ENCODE measurements at places on chromosomes 16 and 17.

GRCh38 chr16:29805232-29806098 lies 864 bp upstream of the MAZ start:
- DNase-seq = peak; percentile 98

GRCh38 chr17:67837965-67838364 lies 12.7 kb downstream of the BPTF start:
- DNase-seq = no peak

- no peak for DNase-seq
Measured at GRCh38 chr17:49764559-49765180, 739 bp upstream of the FAM117A start.

- DNase-seq = no peak
Measured at GRCh38 chr17:40922239-40922638, 15.2 kb downstream of the KRT23 start.

- peak; percentile 24 for DNase-seq
Measured at GRCh38 chr16:8963010-8963820, 491 bp downstream of the USP7 start.

DNA sequence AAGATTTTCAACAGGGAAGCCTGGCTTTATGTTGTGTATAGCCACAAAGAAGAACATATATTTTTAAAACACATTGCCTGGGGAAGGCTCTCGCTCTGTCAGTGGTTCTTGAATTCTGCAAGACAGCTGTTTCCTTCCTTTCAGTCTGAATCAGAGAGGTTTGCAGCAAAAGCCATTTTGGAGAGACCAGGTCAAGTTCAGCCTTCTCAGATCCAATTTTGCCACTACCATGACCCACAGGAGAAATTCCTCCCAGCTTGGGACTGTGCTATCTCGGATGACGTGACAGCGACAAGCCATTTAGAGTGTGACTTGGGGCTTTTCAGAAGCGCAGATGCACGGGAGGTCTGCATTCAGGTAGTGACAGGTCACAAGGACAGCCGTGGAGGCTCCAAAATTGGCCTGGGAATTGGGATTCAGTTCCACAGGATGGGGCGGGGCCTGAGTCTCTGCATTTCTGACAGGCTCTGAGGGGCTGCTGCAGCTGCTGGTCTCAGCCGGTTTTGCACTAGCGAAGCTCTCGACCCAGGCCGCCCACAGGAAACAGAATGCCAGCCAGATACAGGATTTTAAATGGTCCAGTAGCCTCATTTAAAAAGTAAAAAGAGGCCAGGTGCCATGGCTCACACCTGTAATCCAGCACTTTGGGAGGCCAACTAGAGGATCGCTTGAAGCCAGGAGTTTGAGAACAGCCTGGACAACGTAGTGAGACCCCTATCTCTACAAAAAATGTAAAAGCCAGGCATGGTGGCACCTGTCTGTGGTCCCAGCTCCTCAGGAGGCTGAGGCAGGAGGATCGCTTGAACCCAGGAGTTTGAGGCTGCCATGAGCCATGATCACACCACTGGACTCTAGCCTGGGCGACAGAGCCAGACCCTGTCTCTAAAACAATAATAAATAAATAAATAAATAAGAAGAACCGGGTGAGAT lies 196.6 kb upstream of the CIBAR2 start:
- no peak for DNase-seq

GRCh38 chr16:85008271-85008670 lies 3.1 kb downstream of the ZDHHC7 start:
- DNase-seq = no peak

- no peak for DNase-seq
Measured at GRCh38 chr17:3799181-3799945, 1.6 kb downstream of the ITGAE start.

DNA sequence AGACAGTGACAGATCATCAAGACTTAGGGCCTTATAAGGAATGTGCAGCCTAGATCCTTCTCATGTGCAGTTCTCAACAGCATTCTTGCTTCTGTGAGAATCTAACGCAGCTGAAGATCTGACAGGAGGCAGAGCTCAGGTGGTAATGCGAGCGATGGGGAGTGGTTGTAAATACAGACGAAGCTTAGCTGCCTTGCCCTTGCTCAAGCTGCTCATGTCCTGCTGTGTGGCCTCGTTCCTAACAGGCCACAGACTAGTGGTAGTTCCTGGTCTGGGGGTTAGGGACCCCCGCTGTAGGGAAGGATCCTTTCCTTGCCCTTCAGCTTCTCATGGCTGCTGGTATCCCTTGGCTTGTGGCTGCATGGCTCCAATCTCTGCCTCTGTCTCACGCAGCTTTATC lies 10.3 kb upstream of the NTN1 start:
- DNase-seq = no peak

DNA sequence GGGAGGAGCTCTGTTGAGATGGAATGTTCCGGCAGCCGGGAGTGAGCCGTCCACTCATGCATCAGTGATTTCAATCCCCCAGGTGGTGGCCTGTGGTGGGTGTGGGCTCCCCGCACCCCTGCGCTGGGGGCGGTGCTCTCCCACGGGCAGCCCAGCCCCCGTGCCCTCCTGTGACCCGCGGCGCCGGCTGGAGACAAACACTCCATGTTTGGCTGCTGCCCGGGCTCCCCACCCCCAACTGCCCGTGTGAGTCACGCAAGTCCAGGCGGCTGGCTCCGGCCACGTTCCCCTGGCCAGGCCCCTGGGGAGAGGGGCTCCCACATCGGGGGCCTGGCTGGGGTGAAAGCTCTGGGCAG lies 29.4 kb downstream of the CACNA1H start:
- no peak for DNase-seq

- DNase-seq = peak; percentile 75
Measured at GRCh38 chr17:80847496-80848230, 144.0 kb upstream of the CHMP6 start.

GRCh38 chr17:30422171-30422570 lies 43.4 kb downstream of the CPD start:
- no peak for DNase-seq

GRCh38 chr17:42706732-42707131 lies 24.4 kb downstream of the CNTNAP1 start:
- DNase-seq = peak; percentile 65

GRCh38 chr17:29929006-29929532 lies 959 bp downstream of the SSH2 start:
- peak; percentile 43 for DNase-seq

DNA sequence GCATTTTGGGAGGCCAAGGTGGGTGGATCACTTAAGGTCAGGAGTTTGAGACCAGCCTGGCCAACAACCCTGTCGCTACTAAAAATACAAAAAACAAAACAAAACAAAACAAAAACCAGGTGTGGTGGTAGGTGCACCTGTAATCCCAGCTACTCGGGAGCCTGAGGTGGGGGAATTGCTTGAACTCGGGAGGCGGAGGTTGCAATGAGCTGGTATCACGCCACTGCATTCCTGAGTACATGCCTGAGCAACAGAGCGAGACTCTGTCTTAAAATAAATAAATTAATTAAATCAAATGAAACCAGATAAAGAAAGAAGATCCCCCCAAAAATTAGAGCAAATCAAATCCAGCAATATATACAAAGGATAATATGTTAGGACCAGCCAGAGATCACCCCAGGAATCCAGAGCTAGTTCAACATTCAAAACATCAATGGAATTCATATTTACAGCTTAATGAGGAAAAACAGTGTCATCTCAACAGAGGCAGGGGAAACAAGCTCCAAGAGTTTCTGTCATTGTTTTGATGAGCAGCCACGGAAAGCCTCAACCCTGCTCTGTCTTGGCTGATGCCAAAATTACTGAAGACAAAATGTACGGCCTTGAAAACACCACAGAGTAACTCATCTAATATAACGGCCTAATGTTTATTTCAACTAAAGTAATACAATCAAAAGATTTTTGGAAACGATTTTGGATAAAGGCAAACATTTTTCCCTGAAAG lies 3.7 kb downstream of the PEMT start:
- no peak for DNase-seq

GRCh38 chr17:50318501-50319285 lies 27.2 kb upstream of the XYLT2 start:
- no peak for DNase-seq

GRCh38 chr16:53664724-53665345 lies 38.8 kb downstream of the RPGRIP1L start:
- peak; percentile 26 for DNase-seq

- DNase-seq = no peak
Measured at GRCh38 chr16:86210403-86211193, 299.7 kb upstream of the FOXF1 start.

GRCh38 chr17:17970699-17971430 lies 1.3 kb downstream of the TOM1L2 start:
- no peak for DNase-seq

GRCh38 chr17:49488612-49489011 lies 6.5 kb upstream of the NGFR start:
- DNase-seq = no peak

DNA sequence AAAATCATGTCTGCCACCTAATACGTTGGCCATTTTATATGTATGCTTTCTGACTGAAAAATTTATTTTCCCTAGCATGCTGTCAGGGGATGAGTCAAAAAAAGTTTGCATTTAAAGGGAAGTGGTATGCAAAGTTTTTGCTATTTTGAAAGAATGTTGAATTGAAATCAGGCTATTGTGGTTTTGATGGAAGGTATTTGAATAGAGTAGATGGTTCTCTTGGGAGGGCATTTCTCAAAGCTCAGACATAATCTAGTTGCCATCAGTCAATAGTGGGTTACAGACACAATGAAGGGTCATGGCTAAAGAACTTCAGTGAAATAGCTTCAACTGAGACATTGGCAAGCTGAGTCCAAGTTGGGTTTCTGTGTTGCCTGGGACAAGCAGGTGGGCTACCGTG lies 102.4 kb downstream of the MAP2K6 start:
- DNase-seq = no peak

All from stimulated activated CD4-positive, alpha-beta T cell treated with anti-CD3 and anti-CD28 coated beads, Interleukin-15, amount 100 ng/mL, for 24 hours (primary cell).